ENCODE measurements at places on chromosomes 7 and 10. TPM values are rescaled to one million over a fixed set of nuclear protein-coding genes. Genes with fewer than 3 reads are reported as not detected.

DNA sequence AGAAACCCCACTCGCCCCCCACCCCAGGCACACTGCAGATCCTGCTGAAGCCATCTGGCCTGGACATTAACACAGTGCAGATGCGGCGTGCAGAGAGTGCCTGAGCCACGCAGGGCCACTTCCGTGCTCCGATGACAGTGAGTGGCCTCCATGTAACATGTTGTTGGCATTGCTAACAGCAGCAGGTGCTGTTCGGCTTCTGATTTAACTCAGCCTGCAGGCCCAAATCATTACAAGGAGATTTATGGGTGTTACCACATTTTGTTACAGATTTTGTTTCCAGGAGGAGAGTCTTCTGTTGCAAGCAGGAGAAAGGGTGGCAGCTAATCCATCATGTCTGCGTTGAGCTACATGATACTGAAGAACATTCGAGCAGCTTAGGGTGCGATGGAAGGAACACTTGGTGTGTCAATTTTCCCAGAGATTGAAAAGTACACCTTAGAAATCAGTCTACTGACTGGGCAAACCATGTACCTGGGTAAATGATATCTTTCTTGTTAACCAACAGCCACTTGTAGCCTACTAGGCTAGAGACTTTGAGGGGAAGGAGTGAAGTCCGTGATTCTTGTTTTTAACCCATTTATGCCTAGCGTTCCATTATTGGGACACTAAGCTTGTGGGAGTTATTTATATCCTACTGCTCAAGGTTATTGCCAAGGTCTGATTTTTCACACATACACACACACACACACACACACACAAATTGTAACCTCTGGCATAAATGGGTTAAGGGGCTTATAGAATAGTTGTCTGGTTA lies 90.0 kb downstream of the JCAD start:
- no peaks in the 10 kb centered on the region for H3K4me1 ChIP-seq
- no peak overlapping the region for H3K4me3 ChIP-seq
- H3K27ac ChIP-seq, result no peak overlapping the region

GRCh38 chr7:29866490-29866930 lies 60.2 kb downstream of the WIPF3 start:
- no peak overlapping the region for H3K4me3 ChIP-seq
- H3K27ac ChIP-seq, result no peak overlapping the region
- DNase-seq, result no peak
- H3K27me3 ChIP-seq, result peaks cover 9% of the 10 kb centered on the region
- no peaks in the 10 kb centered on the region for H3K4me1 ChIP-seq
- H3K36me3 ChIP-seq, result no peaks in the 10 kb centered on the region

GRCh38 chr7:73707045-73707631 lies 12.3 kb downstream of the STX1A start:
- H3K4me1 ChIP-seq, result peaks cover 7% of the 10 kb centered on the region
- H3K27ac ChIP-seq, result no peak overlapping the region
- H3K36me3 ChIP-seq, result peaks cover 2% of the 10 kb centered on the region
- H3K27me3 ChIP-seq, result no peaks in the 10 kb centered on the region
- no peak overlapping the region for H3K4me3 ChIP-seq

Gene TUBB8
- not detected for total RNA-seq

GRCh38 chr7:87188930-87189329 lies 30.6 kb downstream of the TMEM243 start:
- H3K27me3 ChIP-seq, result no peaks in the 10 kb centered on the region
- no peak overlapping the region for H3K4me3 ChIP-seq
- peaks cover 15% of the 10 kb centered on the region for H3K4me1 ChIP-seq
- peaks cover 50% of the 10 kb centered on the region for H3K36me3 ChIP-seq

DNA sequence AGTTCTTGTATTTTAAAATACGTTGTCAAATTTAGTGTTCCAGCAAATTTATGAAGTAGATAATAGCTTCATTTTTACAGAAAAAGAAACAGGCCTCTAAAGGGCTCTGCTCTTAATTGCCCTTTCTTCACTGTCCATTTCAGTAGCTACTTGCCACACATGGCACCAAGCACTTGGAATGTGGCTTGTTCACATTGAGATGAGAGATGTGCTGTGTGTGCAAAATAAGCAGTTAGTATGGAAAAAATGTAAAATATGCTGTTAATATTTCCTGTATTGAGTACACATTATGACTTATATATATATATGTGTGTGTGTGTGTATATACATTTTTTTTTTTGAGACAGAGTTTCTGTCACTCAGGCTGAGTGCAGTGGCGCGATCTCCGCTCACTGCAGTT lies 19.5 kb downstream of the RBM33 start:
- H3K36me3 ChIP-seq, result peaks cover 24% of the 10 kb centered on the region
- no peaks in the 10 kb centered on the region for H3K27me3 ChIP-seq

GRCh38 chr7:26508481-26508880 lies 216.8 kb downstream of the SNX10 start:
- H3K36me3 ChIP-seq, result no peaks in the 10 kb centered on the region
- H3K4me1 ChIP-seq, result no peaks in the 10 kb centered on the region
- no peak overlapping the region for H3K4me3 ChIP-seq
- DNase-seq, result no peak
- peaks cover 30% of the 10 kb centered on the region for H3K27me3 ChIP-seq

- no peak for DNase-seq
- peaks cover 10% of the 10 kb centered on the region for H3K4me1 ChIP-seq
- no peak overlapping the region for H3K4me3 ChIP-seq
- H3K27ac ChIP-seq, result no peak overlapping the region
- peaks cover 3% of the 10 kb centered on the region for H3K36me3 ChIP-seq
- H3K27me3 ChIP-seq, result peaks cover 5% of the 10 kb centered on the region
These were observed 8.3 kb upstream of the SMKR1 start for GRCh38 chr7:129494041-129494440.

GRCh38 chr10:64733980-64734379 lies 1212.8 kb downstream of the REEP3 start:
- no peaks in the 10 kb centered on the region for H3K4me1 ChIP-seq
- H3K36me3 ChIP-seq, result no peaks in the 10 kb centered on the region
- DNase-seq, result no peak
- H3K27ac ChIP-seq, result no peak overlapping the region

DNA sequence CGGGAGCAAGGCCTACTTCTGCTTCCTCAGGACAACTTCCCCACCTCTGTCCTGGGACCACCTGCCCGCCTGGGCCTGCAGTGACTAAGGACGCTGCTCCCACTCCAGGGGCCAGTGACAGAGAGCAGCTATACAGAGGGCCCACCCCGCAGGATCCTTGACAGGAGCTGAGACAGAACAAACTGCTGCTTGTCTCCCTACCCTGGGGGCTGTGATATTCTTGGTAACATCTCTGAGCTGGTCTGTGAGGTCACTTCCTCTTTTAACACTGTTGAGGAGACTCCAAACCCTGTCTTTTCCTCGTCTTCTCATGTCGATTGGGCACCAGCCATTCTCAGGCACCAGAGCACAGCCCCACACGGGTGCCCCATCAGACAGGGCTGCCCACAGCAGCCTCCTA lies 6.9 kb upstream of the MRPS24 start:
- H3K27ac ChIP-seq, result no peak overlapping the region
- H3K27me3 ChIP-seq, result no peaks in the 10 kb centered on the region
- H3K4me1 ChIP-seq, result peaks cover 2% of the 10 kb centered on the region
- H3K36me3 ChIP-seq, result peaks cover 20% of the 10 kb centered on the region
- no peak overlapping the region for H3K4me3 ChIP-seq
- DNase-seq, result no peak

GRCh38 chr7:2120841-2121830 lies 111.6 kb downstream of the MAD1L1 start:
- no peak overlapping the region for H3K4me3 ChIP-seq
- H3K36me3 ChIP-seq, result no peaks in the 10 kb centered on the region
- DNase-seq, result no peak
- H3K27ac ChIP-seq, result peak overlapping the region; percentile 89
- H3K4me1 ChIP-seq, result peaks cover 14% of the 10 kb centered on the region

GRCh38 chr7:113109718-113110117 lies 8.6 kb downstream of the SMIM30 start:
- H3K4me3 ChIP-seq, result no peak overlapping the region
- H3K36me3 ChIP-seq, result peaks cover 9% of the 10 kb centered on the region
- DNase-seq, result no peak
- H3K27ac ChIP-seq, result no peak overlapping the region
- H3K27me3 ChIP-seq, result peaks cover 2% of the 10 kb centered on the region

DNA sequence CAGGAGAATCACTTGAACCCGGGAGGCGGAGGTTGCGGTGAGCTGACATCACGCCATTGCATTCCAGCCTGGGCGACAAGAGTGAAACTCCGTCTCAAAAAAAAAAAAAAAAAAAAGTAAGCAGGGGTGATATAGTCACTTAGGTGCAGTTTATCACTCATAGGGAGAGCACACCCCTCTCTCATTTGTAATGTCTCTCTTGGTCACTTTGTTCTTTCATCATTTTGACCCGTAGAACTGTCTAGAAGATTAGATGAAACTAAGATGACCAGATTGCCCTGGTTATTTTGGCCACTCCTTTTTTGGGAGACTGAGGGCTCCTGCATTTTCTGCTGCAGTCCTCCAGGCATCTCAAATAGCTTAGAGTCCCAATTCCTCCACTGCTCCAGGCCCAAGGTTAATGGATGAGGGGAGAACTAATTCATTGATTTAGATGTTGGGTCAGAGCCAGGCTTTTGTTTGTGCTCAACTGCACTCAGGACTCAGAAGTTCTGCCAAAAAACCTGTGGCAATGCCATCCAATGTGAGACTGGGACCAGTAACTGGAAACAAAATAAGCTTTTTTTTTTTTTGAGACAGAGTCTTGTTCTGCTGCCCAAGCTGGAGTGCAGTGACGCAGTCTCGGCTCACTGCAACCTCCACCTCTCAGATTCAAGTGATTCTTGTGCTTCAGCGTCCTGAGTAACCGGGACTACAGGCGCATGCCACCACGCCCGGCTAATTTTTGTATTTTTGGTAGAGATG lies 50.0 kb upstream of the CAMK1D start:
- no peaks in the 10 kb centered on the region for H3K4me1 ChIP-seq
- DNase-seq, result no peak
- H3K36me3 ChIP-seq, result no peaks in the 10 kb centered on the region

GRCh38 chr7:139895141-139895829 lies 66.2 kb downstream of the TBXAS1 start:
- peaks cover 6% of the 10 kb centered on the region for H3K27me3 ChIP-seq
- H3K27ac ChIP-seq, result no peak overlapping the region
- H3K4me3 ChIP-seq, result no peak overlapping the region
- H3K4me1 ChIP-seq, result peaks cover 5% of the 10 kb centered on the region
- H3K36me3 ChIP-seq, result no peaks in the 10 kb centered on the region

Data from activated naive CD8-positive, alpha-beta T cell treated with anti-CD3 and anti-CD28 coated beads, Interleukin-2, amount 10 ng/mL, durations not matched to agents 7 days and 5 days (primary cell).